ENCODE measurements at places on chromosomes 7 and 10.

DNA sequence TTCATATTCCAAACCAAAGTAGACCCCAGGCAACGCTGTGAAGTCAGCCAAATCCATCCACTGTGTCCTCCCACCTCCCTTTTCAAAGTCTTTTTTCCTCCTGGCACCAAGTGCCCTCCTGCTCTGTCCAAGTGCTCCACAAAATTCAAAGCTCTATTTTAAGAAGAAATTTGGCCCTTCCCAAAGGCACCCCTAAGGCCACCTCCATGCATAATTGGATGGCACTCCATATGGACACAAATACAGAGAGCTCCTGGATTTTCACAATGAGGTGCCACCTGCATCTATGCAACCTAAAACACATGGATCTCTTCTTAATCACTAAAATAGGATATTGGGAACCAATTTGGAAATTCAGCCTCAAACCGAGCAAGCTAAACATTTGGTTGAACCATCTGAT lies 121.6 kb downstream of the RELN start:
- no peak for DNase-seq

DNA sequence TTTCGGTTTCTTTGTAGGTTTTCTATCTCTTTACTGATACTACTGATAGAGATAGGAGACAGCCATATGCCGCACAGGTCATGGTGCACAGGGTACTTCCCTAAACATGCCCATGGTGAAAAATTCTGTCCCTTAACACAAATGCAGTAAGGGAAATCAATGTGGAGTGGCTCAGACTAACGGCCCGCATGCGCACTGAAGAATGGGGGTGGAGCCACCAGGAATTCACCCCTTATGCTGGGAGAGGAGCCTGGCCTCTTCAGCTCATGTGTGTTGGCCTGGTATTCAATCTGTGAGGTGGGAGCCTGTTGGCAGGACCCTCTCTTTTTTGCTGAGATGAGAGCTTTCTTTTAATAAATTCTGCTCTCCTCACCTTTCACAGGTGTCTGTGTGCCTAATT lies 8.4 kb upstream of the URGCP start:
- no peak for DNase-seq

GRCh38 chr7:7861211-7861633 lies 107.4 kb upstream of the GLCCI1 start:
- no peak for DNase-seq

- DNase-seq = no peak
These were observed 21.8 kb downstream of the NT5C2 start for GRCh38 chr10:103171278-103171677.

DNA sequence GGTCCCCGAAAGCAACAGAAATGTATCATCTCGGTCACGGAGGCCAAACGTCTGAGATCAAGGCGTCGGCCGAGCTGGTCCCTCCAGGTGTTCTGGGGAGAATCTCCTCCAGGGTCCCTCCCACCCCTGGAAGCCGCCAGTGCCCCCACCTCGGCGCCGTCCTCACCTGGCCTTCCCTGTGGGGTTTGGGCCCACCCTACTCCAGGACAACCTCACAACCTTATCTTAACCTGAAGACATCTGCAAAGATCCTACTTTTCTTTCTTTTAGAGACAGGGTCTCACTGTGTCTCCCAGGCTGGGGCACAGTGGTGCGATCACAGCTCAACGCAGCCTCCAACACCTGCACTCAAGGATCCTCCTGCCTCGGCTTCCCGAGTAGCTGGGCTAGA lies 33.4 kb downstream of the ADAP1 start:
- DNase-seq = no peak

GRCh38 chr7:152158801-152159587 lies 133.5 kb downstream of the GALNT11 start:
- DNase-seq = no peak

- DNase-seq = no peak
These were observed 252.2 kb downstream of the NSUN6 start for GRCh38 chr10:18399158-18399557.

DNA sequence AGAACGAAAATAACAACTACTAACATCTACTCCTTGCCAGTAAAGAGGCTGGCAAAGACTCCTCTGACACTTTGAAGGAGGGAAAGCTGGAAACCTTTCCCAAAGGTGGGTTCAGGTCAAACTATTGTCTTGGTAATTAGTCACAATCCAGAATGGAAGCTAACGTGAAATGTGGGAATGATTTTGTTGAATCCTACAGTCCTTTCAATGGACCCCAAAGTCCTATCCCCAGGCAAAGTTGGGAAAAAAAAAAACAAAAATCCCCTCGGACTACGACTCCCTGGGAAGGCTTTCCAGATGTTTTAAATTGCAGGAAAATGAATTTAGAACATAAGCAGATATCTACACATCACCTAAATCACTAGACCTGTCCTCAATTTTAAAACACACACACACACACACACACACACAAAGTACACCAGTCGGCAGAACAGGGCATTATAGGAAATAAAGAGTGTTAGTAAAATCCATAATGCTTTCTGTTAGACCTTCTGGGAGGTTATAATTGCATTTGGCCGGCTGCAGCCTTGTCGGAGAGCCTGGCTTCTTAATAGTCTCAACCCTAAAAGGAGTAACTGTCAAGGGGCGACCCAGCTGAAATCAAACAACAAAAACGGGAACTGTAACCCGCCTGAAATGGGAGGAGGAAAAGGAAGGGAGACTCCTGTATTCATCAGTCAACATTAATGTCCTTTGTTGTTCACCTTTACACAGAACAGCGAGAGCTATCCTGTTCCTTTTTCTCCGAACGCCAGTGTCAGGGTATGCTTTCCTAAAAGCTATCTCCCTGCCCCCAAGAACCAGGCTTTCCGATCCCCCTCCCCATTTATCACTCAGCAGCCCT lies 1.5 kb downstream of the DOCK4 start:
- DNase-seq = no peak

DNA sequence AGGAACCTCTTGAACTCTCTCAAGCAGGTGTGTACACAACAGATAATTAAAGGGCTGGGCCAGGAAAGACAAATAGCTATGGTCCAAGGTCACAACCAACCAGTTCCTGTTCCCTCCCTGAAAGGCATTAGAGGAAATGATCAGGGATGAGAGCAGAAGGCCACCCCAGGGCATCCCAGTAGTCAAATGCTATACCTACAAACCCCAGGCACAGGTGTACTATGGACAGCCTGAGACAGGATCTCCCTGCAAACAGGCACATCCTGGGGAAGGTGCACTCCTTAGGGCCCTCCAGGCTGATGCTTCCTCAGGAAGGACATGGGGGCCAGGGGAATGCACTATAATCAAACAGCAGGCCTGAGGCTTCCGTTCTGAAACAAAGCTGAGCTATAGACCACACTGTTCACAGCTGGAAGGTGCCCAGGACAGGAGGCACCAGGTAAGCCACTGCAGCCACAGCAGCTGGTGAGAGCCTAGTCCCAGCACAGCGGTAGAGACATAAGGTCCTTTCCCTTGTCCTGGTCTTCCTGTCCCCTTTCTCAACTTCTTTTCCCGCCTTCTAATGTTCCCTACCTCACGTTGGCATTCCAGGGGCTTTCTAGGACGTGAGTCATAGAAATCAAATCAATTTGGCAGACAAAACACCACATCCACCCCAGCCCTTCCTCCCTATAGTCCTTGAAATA lies 13.3 kb downstream of the PARP12 start:
- peak; percentile 49 for DNase-seq

- DNase-seq = no peak
These were observed 10.2 kb downstream of the EMX2 start for GRCh38 chr10:117552701-117553141.

GRCh38 chr7:96041171-96041570 lies 268.8 kb downstream of the DYNC1I1 start:
- no peak for DNase-seq

GRCh38 chr7:29199776-29200175 lies 5.2 kb downstream of the CHN2 start:
- DNase-seq = no peak

DNA sequence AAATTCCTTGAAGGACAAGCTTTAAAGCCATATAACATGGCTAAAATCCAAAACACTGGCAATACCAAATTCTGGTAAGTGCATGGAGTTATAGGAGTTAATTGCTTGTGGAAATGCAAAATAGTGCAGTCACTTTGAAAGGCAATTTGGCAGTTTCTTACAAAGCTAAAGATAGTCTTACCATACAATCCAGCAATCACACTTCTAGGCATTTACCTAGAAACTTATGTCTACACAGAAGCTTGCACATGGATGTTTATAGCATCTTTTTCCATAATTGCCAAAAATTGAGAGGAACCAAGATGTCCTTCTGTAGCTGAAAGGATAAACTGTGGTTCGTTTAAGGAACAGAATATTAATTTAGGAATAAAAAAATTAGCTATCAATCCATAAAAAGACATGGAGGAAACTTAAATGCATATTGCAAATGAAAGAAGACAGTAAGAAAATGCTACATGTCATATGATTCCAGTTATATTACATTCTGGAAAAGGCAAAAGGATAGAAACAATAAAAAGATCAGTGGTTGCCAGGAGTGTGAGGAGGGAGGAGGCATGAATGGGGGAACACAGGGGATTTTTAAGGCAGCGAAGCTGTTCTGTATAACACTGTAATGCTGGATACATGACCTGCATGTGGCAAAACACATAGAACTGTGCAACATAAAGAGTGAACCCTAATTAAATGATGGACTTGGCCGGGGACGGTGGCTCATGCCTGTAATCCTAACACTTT lies 51.9 kb downstream of the GNAT3 start:
- no peak for DNase-seq

- no peak for DNase-seq
These were observed 944 bp downstream of the STEAP1B start for GRCh38 chr7:22499044-22499443.

- no peak for DNase-seq
These were observed 69.8 kb upstream of the AGR3 start for GRCh38 chr7:16951483-16952080.

- DNase-seq = no peak
These were observed 2.8 kb downstream of the CALML5 start for GRCh38 chr10:5496261-5497250.

GRCh38 chr7:118080947-118081346 lies 103.0 kb upstream of the LSM8 start:
- DNase-seq = no peak

DNA sequence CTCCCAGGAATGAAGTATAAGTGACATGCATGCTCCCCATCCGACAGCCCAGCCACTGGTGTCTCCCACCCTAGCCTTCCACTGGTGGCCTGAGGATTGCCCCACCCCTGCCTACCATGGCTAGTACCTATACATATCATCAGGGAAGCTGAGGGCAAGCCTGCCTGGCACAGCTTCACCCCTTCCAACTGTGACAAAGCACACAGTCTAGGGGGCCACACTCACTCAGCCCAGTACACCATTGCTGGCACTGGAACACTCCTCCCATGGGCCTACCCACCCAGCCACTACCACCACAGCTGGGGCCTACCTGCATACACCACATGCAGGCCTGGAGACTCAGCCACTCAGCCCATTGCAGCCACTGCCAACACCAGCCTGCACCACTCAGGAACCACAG lies 393.1 kb upstream of the STEAP1 start:
- DNase-seq = no peak

DNA sequence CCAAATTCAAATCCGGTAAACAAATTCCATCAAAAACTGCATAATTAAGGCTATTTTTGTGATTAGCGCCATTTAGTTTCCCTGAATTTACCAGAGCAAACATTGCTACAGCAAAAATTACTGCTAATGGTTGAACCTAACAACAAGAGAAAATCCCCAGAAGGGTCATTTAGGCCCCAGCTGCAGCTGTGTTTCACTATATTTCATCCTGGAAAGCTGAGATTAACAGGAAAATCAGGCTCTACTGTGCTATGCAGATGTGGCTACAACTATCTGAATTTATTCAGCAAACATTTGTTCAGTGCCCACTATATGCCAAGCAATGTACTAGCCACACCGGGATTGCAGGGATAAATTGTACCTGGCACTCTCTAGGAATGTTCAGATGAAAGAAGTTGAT lies 104.0 kb downstream of the PON1 start:
- no peak for DNase-seq

GRCh38 chr7:151889406-151890354 lies 12.8 kb upstream of the PRKAG2 start:
- DNase-seq = no peak

- DNase-seq = no peak
These were observed 27.1 kb upstream of the ACSL5 start for GRCh38 chr10:112346774-112347173.

DNA sequence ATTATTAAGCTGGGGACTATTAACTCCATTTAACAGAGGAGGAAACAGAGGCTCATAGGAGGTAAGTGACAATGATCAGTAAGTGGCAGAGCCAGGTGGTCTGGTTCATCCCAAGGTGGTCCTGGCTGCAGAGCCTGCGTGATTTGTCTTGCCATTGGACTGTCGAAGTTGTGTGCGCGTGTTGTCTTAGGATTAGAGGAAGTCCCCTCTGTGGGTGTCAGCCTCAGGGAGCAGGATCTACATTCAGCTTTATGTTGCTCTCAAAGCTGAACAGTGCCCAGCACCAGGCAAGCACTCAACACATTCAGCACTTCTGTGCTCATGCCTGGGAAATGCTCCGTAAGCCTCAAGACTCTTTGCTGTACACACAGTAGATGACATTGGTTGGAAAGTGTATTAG lies 139.5 kb downstream of the HERPUD2 start:
- DNase-seq = peak; percentile 55

DNA sequence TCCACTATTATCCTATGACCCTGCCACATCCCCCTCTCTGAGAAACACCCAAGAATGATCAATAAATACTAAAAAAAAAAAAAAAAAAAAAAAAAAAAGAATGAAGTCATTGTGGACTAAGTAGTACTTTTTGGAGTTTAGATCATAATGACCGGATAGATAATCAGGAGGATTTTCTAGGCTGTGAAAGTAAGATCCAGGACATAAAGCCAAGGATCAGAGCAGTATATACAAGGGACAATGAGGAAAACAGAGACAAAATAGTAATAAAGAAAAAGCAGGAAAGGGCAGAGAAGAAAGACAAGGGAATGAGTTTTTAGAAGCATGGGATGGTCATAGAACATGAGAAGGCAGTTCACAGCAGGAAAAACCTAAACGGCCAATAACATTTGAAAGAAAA lies 87.6 kb downstream of the AKAP9 start:
- no peak for DNase-seq

DNA sequence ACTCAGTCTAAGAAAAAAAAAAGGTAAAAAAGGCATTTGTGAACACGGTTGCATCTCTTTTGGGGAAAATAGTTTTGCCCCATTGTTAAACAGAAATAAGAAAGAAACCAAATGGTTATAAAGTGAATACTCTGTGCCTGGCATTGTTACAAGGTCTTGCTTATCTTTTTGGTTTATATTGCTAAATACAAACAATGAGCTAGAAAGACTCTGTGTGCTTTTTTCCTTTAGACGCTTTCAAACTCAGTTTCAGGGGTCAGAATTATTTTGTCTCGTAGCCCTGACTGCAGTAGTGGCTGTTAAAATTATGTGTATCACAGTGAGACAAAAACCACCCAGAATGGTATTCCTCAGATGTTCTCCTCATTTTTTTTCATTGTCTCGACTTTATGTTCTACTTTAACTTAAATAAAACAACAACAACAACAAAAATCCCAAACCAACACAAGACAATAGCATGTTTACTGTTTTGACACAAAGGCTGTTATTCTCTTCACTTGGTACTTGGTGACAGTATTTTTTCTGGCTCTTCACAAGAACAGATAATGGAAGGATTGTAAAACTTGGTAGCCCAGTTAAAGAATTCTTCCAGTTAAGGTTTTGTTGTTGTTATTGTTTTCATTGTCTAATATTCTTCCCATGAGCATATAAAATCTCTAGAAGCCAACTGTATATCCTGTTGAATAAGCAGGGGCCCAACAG lies 190.1 kb downstream of the PLXDC2 start:
- DNase-seq = no peak

All from right atrium auricular region (tissue), 2 donors.